ENCODE measurements at places on chromosomes 7 and 10.
A peak's percentile ranks its signal among the peaks of the same experiment; 100 is the strongest.

DNA sequence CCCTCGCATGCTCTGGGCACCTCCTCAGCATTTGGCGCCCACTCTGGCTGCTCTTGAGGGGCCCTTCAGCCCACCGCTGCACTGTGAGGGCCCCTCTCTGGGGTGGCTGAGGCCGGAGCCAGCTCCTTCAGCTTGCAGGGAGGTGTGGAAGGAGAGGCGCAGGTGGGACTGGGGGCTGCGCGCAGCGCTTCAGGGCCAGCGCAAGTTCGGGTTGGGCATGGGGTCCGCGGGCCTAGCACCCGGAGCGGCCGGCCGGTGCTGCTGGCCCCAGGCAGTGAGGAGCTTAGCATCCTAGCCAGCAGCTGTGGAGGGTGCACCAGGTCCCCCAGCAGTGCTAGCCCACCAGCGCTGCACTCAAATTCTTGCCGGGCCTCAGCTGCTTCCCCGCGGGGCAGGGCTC, 305.6 kb upstream of the ANKRD30A start:
- ATAC-seq = no peak

DNA sequence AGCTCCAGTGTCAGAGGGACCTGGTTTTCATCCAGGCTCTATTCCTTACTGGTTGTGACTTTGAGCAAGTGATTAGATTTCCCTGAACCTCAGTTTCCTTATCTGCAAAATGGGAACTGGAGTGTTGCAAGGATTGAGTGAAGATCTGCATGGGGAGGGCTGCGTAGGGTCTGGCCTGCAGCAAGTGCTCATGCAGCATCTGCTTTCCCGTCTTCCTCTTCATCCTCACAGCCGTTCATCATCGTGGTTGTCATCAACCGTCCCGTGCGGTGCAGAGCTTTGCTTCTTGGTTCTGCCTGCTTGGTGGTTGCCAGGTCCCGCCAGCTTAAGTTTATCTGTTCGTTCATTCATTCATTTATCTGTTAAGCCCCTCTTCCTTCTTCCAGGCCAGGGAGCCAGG, 135.0 kb downstream of the GRK5 start:
- no peak for ATAC-seq

- ATAC-seq = peak; percentile 29
Observed at GRCh38 chr10:131102676-131103075, 208.8 kb downstream of the TCERG1L start.

GRCh38 chr10:28403090-28403489, 100.2 kb upstream of the MPP7 start:
- ATAC-seq = no peak

- ATAC-seq = no peak
Observed at GRCh38 chr7:68103319-68103718, 1106.7 kb downstream of the TYW1 start.
